ENCODE measurements at places on chromosomes 6 and 20. TPM values are rescaled to one million over a fixed set of nuclear protein-coding genes. Genes with fewer than 3 reads are reported as not detected.

- DNase-seq, result no peak
Measured at GRCh38 chr6:16473184-16473907, 235.0 kb downstream of the GMPR start.

Gene OR2B6
- polyA plus RNA-seq, result not detected

Gene IL20RA
- not detected for polyA plus RNA-seq

Gene BMP2
- polyA plus RNA-seq, result 5.5 TPM

GRCh38 chr20:1185790-1186334, 1.1 kb upstream of the TMEM74B start:
- DNase-seq, result peak; percentile 48

- DNase-seq, result peak; percentile 51
Measured at GRCh38 chr6:167793421-167793820, 33.3 kb upstream of the AFDN start.

GRCh38 chr20:4272225-4272624, 256.9 kb upstream of the RNF24 start:
- no peak for DNase-seq

- DNase-seq, result no peak
Measured at GRCh38 chr6:74925683-74926082, 280.2 kb downstream of the COL12A1 start.

Gene SLC17A9
- 48.3 TPM for polyA plus RNA-seq

DNA sequence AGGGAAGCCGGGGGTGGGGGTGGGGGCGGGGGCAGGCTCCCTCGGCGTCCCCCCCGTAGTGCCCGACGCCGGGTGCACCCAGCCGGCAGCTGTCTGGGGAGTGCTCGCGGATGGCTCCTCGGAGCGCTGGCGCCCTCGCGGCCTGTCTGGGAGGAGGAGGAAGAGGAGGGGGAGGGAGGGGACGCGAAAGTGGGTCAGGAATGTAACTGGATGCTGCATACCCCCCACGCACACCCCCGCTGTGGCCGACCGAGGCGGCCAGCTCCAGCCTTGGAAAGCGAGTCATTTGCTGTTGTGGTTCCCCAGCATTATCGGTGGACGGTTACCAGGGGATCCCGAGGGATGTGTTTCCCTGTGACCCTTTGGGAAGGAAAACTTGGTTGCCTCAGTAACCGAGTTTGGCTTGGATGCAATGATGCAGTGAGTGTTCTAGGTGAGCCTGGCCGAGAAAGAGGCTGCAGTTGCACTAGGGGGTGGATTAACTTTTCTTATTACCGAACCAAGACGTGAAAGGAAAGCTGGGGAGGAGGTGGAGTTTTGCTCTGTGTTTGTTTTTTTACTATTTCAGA, 55.2 kb upstream of the RREB1 start:
- no peak for DNase-seq

Gene PNPLA1
- 0.05 TPM for polyA plus RNA-seq

DNA sequence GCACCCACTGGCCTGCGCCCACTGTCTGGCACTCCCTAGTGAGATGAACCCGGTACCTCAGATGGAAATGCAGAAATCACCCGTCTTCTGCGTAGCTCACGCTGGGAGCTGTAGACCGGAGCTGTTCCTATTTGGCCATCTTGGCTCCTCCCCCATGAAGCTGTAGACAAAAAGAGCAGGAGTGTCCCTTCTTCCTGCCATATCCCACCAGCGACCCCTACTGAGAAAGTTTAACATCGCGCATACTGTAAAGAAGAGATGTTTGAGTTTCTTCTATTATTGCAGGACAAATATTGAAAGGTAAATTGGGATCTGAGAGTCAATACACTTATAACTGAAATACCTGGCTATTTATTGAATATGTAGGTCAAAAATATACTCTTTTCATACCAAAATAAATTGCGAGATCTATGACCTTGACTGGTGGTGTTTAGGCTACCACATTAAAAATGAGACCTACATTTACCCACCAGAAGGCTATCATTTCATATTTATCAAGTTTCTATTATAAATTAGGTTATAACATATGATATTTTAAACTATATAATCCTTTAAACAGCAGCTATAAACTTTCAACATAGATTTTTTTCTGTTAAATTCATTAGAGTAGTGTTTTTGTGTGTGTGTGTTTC, 586.3 kb downstream of the HTR1B start:
- DNase-seq, result peak; percentile 37

DNA sequence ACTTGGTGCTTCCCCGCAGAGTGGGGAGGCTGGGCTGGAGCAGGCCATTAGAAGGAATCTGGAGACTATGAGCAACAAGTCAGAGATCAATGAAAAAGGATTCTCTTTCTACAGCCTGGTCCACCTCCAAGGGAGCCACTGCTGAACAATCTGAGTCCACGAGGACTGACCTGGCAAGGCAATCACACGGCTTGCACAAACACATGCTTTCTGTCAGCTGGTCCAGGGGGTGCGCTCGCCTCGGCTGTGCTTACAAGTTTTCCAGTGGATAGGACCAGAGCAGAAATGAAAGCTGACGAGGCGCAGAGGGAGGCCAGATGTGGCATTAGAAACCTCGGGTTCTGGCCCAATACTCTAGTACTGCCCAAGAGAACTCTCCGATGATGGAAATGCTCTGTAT, 18.1 kb downstream of the KCNK5 start:
- DNase-seq, result no peak

Gene SOBP
- 0.30 TPM for polyA plus RNA-seq

Gene NCOA6
- polyA plus RNA-seq, result 16.9 TPM

Gene BNIP5
- not detected for polyA plus RNA-seq

Gene SCGN
- not detected for polyA plus RNA-seq

Gene C6orf141
- 5.7 TPM for polyA plus RNA-seq

DNA sequence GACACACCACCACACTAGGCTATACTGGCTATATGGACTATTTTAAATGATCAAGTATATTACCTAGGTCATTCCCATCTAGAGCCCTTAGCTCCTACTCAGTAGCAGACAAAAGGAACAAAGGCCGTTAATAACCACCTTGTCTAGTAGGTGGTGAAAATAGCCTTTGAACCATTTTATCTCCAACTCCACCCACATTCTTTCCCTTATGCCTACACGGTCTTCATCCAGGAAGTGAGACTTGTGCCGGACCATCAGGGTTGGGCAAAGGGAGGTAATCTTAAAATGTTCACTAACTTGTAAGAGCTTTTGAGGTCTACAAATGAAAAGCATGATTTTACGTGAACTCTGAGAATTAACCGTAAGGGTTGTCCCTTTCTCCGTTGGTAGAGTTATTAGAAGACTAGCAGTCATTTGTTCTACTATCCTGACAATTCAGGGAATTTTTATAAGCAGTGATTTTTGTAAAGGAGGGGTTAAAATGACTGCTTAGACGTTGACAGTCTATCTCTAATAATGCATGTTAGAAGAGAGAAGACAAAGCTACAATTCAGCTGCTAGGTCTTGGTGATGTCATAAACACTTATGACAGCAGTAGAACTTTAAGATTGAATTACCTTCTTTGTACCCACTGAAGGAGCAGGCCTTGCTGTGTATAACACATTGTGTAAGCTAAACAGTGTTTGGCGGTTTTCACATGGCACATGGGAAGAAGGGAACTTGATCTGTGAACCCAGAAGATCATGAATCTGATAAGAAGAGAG, 371.8 kb upstream of the JAG1 start:
- DNase-seq, result no peak

DNA sequence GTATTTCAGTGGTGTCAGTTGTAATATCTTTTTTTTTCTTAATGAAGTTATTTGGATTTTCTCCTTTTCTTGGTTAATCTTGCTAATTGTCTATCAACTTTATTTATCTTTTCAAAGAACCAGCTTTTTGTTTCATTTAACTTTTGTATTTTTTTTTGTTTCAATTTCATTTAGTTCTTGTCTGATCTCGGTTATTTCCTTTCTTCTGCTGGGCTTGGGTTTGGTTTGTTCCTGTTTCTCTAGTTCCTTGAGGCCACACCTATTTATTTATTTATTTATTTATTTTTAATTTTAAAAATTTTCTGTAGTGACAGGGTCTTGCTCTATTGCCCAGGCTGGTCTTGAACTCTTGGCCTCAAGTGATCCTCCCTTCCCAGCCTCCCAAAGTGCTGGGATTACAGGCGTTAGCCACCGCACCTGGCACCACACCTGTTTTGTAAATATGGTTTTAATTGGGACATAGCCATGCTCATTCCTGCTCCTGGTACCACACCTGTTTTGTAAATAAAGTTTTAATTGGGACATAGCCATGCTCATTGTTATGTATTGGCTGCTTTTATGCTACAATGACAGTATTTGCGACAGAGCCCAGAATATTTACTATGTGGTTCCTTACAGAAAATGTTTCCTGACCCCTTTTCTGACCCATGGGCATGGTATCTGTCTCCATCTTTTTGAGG, 22.2 kb downstream of the KDM1B start:
- no peak for DNase-seq

Gene EFCAB8
- 0.08 TPM for polyA plus RNA-seq

DNA sequence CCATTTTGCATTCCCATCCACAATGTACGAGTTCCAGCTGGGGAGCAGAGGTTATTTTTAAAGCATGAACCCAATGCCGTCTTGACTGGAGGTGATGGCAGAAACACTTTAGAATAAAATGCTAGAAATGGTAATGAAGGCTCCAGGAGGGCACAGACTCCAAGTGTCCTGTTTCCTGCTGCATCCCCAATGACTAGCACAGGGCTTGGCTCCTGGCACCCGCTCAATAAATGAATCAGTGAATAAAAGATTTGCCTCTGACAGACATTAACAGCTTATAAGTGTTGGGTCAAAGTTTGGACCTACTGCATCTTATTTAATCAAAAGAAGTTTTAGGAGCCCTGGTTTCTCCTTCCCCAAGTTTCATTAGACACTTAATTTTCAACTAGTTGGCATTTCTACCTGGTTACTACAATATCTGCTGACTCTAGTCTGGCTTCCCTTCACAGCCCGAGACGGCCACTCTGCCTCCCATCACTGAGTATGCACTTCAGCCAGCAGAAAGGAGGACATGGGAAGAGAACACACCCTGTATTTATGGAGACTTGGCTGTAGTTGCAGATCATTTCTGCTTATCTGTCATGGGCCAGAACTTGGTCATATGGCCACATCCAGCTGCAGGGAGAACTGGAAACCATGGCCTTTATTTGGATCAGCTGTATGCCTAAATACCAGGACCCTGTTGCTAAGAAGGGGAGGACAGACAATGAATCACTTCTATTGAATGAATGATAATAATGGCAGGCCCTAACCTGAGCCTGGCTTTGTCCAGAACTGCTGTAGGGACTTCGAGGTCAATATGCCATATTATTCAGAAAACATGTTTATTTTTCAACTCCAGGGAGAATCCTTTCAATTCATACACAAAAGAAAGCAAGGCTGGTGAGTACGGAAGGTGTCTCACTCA, 63.1 kb downstream of the TTI1 start:
- DNase-seq, result no peak

- no peak for DNase-seq
Measured at GRCh38 chr20:7695051-7695495, 245.2 kb downstream of the HAO1 start.

Gene RARS2
- 7.4 TPM for polyA plus RNA-seq

DNA sequence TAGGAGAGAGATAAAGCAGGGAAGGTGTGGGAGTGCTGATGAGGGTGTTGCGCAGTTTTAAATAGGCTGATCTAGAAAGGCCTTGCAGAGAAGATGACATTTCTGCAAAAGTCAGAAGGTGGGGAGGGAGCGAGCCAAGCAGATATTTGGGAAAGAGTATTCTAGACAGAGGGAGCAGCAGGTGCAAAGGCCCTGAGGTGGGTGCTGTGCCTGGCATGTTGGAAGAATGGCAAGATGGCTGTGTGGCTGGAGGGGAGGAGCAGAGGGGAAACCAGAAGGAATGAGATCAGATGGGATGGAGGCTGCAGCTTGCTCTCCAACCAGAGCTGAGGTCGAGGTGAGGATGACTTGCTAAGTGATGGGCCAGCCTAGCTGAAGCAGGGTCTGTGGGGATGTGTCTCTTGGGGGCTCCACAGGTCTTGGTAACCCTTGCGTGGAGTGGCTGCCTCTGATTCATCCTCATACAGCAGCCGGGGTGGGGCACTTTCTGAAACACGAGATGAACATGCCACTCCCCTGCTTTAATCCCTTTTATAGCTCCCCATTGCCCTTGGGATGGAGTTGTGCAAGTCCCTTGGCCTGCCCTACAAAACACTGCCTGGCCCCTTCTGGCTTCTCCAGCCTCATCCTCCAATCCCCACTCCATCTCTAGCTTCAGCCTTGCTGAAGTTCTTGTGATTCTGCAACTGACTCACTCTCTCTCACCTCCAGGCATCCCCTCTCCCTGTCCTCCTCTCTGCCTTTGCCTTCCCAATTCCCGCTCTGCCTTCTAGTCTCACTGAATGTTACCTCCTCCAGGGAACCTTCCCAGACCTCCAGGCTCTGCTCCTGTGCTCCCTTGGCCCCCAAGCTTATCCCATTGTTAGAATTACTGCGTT, 94.1 kb downstream of the CDH22 start:
- DNase-seq, result no peak

GRCh38 chr6:160259598-160259997, 977 bp upstream of the SLC22A2 start:
- DNase-seq, result no peak

DNA sequence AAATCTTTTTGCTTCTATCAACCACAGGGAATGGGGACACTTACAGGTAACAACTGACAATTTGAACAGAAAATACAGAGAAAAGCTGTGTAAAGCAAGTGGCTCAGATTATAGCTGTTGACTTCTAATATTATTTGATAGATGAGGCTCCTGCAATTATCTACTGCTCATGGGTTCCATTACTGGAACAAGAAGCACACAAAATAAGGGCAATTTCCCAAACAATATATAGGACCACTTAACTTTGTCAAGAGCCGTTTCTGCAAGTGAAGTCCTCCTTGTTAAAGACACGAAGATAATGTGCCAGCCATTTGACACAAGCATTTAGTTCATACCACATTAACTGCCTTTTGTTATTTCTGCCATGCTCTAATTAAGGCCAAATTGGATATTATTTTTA, 315.5 kb upstream of the ARID1B start:
- no peak for DNase-seq
